CD4-positive, alpha-beta memory T cell (primary cell): ENCODE measurements at places on chromosomes 6 and 20. TPM values are rescaled to one million over a fixed set of nuclear protein-coding genes. Genes with fewer than 3 reads are reported as not detected.

DNA sequence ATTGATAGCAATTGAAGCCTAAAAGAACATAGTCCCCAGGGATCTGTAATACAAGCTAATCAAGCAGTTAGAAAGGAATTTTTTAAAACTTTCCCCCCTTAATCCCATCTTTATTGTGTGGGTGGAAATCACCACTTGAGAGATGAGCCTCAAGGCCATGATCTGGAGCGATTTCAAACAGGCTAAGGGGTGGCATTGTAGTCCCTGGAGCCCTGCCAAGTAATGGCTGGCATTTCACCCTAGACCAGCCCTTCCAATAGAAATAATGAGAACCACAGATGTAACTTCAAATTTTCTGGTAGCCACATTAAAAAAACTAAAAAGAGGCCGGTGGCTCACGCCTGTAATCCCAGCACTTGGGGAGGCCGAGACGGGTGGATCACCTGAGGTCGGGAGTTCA is 46.9 kb downstream of the PRDM1 start:
- no peaks in the 10 kb centered on the region for H3K36me3 ChIP-seq
- no peaks in the 10 kb centered on the region for H3K4me1 ChIP-seq
- no peak overlapping the region for H3K4me3 ChIP-seq

GRCh38 chr6:167898673-167899311 is 72.1 kb downstream of the AFDN start:
- H3K4me1 ChIP-seq: no peaks in the 10 kb centered on the region
- no peak overlapping the region for H3K4me3 ChIP-seq
- DNase-seq: peak; percentile 10
- H3K27ac ChIP-seq: no peak overlapping the region

GRCh38 chr6:84361372-84362192 is 134.1 kb upstream of the CEP162 start:
- H3K27me3 ChIP-seq: no peaks in the 10 kb centered on the region
- H3K4me3 ChIP-seq: no peak overlapping the region
- no peaks in the 10 kb centered on the region for H3K36me3 ChIP-seq
- H3K4me1 ChIP-seq: no peaks in the 10 kb centered on the region

PNPLA1 gene
- total RNA-seq: 0.42 TPM

MCUR1 gene
- 11.5 TPM for total RNA-seq

DNA sequence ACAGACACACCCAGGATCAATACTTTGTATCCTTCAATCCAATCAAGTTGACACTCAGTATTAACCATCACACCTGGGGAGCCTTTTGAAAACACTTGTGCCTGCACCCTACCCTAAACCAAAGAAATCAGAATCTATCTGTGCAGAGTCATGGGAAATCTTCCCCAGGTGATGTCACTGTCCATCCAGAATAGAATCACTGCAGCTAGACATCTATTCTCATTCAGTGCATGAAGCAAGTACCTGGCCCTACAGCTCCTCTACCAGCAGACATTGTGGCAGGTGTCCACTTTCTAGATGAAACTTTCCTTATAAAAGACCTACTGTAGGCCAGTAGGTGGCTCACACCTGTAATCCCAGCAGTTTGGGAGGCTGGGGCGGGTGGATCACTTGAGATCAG is 262.4 kb upstream of the MARCKS start:
- no peaks in the 10 kb centered on the region for H3K27me3 ChIP-seq
- no peak for DNase-seq
- no peaks in the 10 kb centered on the region for H3K36me3 ChIP-seq
- no peaks in the 10 kb centered on the region for H3K4me1 ChIP-seq

GRCh38 chr6:113632220-113632864 is 224.8 kb upstream of the MARCKS start:
- no peak overlapping the region for H3K4me3 ChIP-seq
- no peaks in the 10 kb centered on the region for H3K36me3 ChIP-seq
- no peaks in the 10 kb centered on the region for H3K27me3 ChIP-seq
- H3K27ac ChIP-seq: no peak overlapping the region

ENPP3 gene
- total RNA-seq: 0.79 TPM

DNA sequence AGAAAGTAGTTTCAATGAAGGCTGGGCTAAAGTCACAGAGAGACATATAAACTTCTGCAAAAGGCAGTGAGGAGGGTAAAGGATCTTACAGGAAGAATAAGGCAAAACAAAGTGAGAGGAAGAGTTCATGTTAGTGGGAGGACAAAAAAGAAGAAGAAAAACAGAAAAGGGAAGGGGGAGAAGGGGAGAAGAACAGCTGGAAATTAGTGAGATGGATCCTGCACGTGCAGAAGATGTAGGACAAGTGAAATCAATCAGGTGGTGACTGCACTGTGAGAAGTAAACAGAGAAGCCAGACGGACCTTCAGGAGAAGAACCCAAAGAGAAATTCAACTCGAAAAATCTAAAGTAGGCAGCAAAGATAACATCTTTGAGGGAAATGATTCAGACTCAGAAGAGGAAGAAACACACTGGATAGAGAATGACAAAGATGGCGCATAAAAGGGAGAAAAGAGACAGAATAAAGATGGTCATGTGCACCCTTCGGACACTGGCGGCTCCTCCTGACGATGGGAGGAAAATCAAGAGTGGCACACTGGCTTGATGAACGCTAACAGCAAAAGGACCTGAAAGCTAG is 105.9 kb downstream of the MYB start:
- H3K36me3 ChIP-seq: no peaks in the 10 kb centered on the region
- no peaks in the 10 kb centered on the region for H3K27me3 ChIP-seq
- no peaks in the 10 kb centered on the region for H3K4me1 ChIP-seq
- no peak for DNase-seq
- no peak overlapping the region for H3K4me3 ChIP-seq

DNA sequence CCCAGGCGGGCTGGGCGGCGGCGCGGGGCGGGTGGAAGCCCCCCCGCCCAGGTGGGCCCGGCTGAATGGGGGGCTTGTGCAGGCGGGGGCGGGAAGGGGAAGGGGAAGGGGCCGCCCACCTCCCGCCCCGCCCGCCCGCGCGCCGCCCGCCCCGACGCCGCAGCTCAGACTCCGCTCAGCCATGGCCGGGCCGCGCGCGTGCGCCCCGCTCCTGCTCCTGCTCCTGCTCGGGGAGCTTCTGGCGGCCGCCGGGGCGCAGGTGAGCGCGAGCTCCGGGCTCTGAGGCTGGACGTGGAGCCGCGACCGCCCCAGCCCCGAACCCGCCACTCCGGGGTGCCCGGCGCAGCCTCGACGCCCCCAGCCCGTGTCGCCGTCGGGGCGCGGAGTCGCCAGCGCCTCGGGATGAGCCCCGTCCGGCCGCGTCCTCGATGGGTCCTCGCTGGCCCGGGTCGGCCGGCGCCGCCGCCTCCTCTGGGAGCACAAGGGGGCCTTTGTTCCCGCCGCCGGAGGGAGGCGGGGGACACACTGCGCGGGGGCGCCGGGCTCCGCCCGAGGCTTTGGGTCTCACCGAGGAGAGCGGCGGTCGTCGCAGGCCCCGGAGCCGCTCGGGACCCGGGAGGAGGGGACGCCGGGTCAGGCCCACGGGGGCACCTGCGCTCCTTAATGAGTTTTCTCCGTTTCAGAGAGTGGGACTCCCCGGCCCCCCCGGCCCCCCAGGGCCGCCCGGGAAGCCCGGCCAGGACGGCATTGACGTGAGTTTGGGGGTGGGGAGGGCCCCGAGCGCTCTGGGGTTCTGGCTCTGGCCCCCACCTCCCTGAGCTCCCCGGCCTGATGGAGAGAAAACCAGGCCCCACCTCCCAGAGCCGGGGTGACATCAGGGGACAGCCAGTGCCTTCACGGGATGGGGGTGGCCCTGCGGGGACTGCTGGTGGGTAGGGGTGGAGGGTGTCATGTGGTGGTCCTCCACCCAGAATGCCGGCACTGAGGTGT is at the start of gene COL9A3:
Gene COL9A3, plus strand, starts transcription at position 167 of the 990 bp plus-strand sequence. Its CDS starts 15 bp downstream, at position 182.
- no peak for DNase-seq
- H3K27ac ChIP-seq: no peak within 1 kb of the TSS
- H3K4me3 ChIP-seq: no peak within 1 kb of the TSS
- peaks cover 4% of the 10 kb centered on the region for H3K36me3 ChIP-seq
- H3K4me1 ChIP-seq: peaks cover 21% of the 10 kb centered on the region

GRCh38 chr6:110430236-110430635 is 14.9 kb upstream of the DDO start:
- no peak overlapping the region for H3K4me3 ChIP-seq
- no peaks in the 10 kb centered on the region for H3K4me1 ChIP-seq
- H3K27ac ChIP-seq: no peak overlapping the region
- H3K36me3 ChIP-seq: no peaks in the 10 kb centered on the region

DNA sequence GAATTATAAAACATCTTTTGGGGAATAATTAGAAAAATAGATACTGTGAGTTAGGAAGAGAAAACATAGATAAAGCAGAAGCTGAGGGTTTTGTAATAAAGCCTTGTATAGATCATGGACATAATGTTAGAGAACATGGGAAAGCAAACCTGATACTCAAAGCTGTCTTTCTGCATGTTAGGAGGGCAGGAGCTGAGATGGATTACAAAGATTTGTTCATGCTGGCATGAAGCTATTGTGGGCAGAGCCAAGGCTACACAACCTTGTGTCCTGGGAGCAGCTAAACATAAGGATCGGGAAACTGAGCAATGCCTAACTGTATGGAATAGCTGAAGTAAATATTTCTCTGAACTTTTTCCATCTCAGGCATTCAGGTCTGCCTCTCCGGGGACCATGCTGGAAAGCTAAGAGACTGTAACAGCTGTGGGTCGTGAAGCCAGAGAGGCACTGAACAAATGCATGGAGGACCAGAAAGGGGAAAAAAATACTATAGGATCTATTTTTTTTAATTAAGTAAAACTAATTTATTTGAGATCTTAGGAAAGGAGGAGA is 28.2 kb upstream of the CNKSR3 start:
- DNase-seq: no peak
- no peak overlapping the region for H3K27ac ChIP-seq
- no peaks in the 10 kb centered on the region for H3K27me3 ChIP-seq

DNA sequence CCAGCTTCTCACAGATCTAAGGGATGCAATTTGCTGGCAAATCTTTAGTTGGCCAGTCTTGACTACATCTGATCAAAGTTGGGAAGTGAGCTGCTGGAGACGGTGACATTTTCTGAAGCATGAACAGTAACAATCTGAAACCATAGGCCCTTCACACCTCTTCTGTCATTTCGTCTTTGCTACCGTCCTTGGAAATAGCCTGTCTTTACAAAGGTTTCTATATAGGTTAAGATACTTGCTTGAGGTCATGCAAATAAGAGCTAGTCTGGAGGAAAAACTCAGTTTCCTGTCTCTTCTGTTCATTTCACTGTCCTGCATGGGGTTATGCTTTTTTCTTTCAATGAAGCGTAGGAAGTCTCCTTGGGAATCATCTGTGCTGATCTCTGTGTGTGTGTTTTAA is 55.6 kb downstream of the CARMIL1 start:
- no peak overlapping the region for H3K27ac ChIP-seq
- H3K36me3 ChIP-seq: no peaks in the 10 kb centered on the region
- no peaks in the 10 kb centered on the region for H3K27me3 ChIP-seq
- no peak for DNase-seq
- H3K4me1 ChIP-seq: peaks cover 9% of the 10 kb centered on the region

GRCh38 chr6:146891615-146892265 is 293.0 kb downstream of the ADGB start:
- DNase-seq: no peak
- H3K4me3 ChIP-seq: no peak overlapping the region
- H3K27me3 ChIP-seq: no peaks in the 10 kb centered on the region
- no peaks in the 10 kb centered on the region for H3K4me1 ChIP-seq
- no peak overlapping the region for H3K27ac ChIP-seq
- no peaks in the 10 kb centered on the region for H3K36me3 ChIP-seq

- no peaks in the 10 kb centered on the region for H3K4me1 ChIP-seq
- H3K27me3 ChIP-seq: no peaks in the 10 kb centered on the region
- H3K36me3 ChIP-seq: no peaks in the 10 kb centered on the region
- no peak overlapping the region for H3K27ac ChIP-seq
- DNase-seq: no peak
Observed at GRCh38 chr6:160198606-160199211, 59.9 kb downstream of the SLC22A2 start.

- no peaks in the 10 kb centered on the region for H3K27me3 ChIP-seq
- H3K36me3 ChIP-seq: no peaks in the 10 kb centered on the region
- H3K4me1 ChIP-seq: no peaks in the 10 kb centered on the region
- H3K4me3 ChIP-seq: no peak overlapping the region
Observed at GRCh38 chr20:38245753-38246152, 14.8 kb downstream of the KIAA1755 start.

DNA sequence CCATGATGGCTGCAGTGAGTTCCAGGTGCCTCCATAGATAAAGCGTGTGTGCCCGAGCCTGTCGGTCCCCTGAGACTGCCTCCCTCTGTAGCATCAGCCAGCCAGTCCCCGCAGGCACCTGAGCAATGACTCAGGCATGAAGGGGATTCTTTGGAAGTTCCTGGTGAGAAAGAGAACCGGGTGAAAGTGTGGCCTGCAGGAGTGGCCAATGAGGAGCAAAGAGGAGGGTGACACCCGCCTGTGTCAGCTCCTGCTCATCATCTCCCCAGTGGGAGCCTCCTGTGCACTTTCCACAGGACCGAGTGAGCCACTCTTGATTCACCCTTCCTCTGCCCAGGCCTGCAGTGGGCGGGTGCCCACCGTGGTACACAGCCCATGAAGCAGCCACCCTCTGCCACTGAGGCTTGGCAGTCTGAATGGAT is 71.2 kb upstream of the PTPN1 start:
- H3K36me3 ChIP-seq: no peaks in the 10 kb centered on the region
- no peak for DNase-seq
- no peaks in the 10 kb centered on the region for H3K4me1 ChIP-seq
- no peaks in the 10 kb centered on the region for H3K27me3 ChIP-seq
